Left colon (tissue), 2 donors: ENCODE measurements at places on chromosomes 4 and X. TPM values are rescaled to one million over a fixed set of nuclear protein-coding genes. Genes with fewer than 3 reads are reported as not detected.

The AIMP1 gene
- total RNA-seq: 50.8 TPM

The NAT8L gene
- total RNA-seq: 0.25 TPM

The ZNF732 gene
- 0.21 TPM for total RNA-seq

The PRIMPOL gene
- total RNA-seq: 23.4 TPM

The ZBED1 gene
- total RNA-seq: 56.3 TPM

The SMIM10 gene
- total RNA-seq: 1.6 TPM

The SOX3 gene
- not detected for total RNA-seq

The UGT2A3 gene
- 119 TPM for total RNA-seq
